ENCODE measurements at places on chromosomes 6 and 20.
A peak's percentile ranks its signal among the peaks of the same experiment; 100 is the strongest.

DNA sequence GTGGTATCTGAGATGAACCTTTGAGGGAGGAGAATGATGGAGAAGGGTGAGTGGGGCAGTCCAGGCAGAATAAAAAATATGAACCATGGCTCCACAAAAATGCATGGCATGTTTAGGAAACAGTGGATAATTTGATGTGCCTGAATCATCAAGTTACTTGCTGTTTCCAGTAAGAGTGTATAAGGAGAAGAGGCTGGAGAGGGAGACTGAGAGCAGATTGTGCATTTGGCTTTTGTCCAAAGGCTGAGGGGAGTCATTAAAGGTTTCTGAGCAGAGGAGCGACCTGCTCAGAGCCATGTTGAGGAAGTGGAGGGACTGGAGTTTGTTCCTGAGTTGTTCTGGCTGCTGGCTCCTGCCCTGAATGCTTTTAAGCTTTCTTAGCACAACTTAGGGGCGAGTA, 6.1 kb downstream of the MMP24 start:
- no peak for DNase-seq

DNA sequence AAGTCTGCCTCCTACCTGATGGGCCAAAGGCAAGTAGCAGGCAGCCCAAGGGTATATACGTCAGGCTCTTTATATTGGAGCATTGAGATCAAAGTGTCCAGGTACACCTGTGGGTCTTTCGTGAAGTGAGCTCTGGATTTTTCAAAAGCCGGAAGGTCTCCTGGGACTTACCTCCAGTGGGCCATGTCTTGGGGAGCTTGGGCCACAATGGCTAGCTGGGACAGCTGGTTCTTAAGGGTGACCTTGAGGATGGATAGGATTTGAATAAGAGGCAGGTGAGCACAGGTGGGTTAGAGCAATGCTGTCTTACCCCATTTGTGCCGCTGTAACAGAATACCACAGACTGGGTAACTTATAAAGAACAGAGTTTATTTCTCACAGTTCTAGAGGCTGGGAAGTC, 153.4 kb downstream of the CDC5L start:
- DNase-seq: no peak

DNA sequence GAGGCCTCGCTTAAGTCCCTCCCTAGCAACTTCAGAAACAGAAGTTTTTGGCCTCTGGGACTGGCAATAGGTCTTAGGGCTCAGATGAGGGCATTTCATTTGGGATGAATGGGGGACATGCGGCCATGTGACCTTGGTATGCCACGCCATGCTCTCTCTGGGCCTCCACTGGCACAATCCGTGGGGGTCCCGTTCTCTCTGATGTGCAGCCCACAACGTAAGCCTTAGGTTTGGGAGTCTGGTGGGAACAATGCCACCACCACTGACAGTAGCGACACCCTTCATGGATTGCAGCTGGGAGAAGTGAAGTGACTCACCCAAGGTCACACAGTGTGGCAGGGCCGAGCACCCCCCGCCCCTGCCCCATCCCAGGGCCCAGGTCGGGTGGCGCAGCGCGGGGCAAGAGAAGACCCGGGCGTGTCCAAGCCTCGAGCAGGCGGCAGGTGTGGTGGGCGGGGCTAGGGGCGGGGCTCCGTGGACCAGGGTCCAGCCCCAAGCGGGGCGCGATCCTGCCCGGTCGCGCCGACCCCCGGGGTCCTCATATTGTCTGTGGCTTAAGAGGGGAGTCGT, 864 bp upstream of the CEBPB start:
- peak; percentile 54 for DNase-seq

DNA sequence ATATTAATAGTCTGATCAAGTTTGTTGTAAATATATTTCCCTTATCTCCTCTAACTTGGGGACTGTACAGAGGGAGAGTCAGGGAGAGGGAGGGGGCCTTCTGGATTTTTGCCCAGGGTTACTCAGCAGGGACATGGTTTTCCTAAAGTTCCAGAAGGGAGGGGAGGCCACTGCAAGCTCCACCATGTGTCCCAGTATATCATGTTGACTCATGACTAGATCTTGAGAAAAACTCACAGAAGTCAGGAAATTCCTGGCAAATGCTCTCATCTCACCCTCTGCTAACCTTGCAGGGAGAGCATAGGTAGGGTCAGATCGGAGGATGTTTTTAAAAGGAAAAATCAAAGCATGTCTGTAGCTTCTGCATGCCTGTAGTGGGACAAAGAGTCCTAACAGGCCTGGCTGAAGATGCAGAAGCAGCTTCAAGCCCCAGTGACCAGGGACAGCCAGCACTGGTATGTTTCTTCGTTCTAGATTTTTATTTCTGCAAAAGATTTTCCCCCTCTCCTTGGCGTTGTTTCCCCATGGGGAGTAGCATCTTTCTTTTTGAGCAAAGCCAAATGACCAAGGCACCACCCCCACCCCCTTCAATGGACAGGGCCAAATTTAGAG, 272.9 kb upstream of the SUPT3H start:
- DNase-seq: no peak
